ENCODE measurements at places on chromosomes 11 and 22. TPM values are rescaled to one million over a fixed set of nuclear protein-coding genes. Genes with fewer than 3 reads are reported as not detected.

The GTSE1 gene
- 4.4 TPM for polyA plus RNA-seq

The MS4A8 gene
- 0.98 TPM for polyA plus RNA-seq

The NDUFA6 gene
- 90.0 TPM for polyA plus RNA-seq

The MAP6 gene
- polyA plus RNA-seq, result 1.3 TPM

The HIKESHI gene
- 55.1 TPM for polyA plus RNA-seq

The RFPL1 gene
- polyA plus RNA-seq, result 0.05 TPM

All from thymus (tissue), 14 donors.